IMR-90 (cell line): ENCODE measurements at places on chromosomes 1 and 21. TPM values are rescaled to one million over a fixed set of nuclear protein-coding genes. Genes with fewer than 3 reads are reported as not detected.

GRCh38 chr1:151145304-151146071, 943 bp downstream of the SEMA6C start:
- DNase-seq, result no peak

COQ8A gene
- 3.3 and 3.8 TPM in 2 replicates for total RNA-seq

DNA sequence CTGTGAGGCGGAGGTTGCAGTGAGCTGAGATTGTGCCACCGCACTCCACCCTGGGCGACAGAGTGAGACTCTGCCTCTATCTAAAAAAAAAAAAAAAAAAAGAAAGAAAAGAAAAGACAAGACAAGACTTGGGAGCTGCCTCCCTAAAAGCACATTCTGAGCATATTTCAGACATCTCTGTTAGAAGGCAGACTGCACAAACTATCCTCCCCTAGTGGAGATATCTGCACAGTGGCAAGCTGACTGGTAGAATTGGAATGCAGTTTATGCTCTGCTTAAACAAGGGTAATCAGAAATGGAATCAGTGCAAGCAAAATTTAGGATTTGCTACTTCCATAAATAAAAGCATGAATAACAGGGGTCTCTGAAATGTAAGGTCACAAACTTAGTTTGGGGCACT, 31.8 kb downstream of the GNG4 start:
- DNase-seq, result peak; percentile 77

DNA sequence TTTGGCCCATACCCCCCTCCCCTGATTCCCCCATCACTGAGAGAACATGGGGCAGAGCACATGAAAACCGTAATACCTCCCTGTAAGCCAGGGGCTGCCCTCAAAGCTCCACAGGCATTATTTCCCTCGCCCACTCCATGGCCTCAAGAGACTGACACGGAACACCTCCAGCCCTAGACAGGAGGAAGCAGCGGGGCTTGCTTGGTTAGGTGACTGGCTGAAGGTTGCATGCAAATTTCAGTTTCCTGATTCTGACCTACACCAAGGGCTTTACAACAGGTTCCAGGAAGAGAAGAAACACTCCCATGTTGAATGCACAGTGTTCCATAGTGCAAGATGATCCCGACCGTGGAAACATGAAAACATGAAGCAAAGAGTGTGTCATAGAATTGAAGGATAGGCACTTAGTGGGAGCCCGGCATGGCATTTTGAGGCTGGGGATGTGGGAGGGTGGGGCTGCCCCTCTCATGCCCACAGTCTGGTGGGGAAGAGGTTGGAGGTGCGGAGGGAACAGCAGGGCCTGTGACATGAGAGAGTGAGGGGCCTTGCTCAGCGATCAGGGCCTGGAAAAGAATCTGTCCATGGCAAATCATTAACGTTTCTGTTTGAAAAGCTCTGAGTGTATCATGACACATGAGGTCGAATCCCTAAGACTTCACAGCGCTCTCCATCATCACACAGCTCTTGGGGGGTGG, 33.5 kb downstream of the GPR137B start:
- DNase-seq, result no peak

- peak; percentile 67 for DNase-seq
These were observed 97.7 kb upstream of the IRF2BP2 start for GRCh38 chr1:234707641-234708040.

KCNE1 gene
- total RNA-seq, result 0.83 and 0.90 TPM in 2 replicates

DNA sequence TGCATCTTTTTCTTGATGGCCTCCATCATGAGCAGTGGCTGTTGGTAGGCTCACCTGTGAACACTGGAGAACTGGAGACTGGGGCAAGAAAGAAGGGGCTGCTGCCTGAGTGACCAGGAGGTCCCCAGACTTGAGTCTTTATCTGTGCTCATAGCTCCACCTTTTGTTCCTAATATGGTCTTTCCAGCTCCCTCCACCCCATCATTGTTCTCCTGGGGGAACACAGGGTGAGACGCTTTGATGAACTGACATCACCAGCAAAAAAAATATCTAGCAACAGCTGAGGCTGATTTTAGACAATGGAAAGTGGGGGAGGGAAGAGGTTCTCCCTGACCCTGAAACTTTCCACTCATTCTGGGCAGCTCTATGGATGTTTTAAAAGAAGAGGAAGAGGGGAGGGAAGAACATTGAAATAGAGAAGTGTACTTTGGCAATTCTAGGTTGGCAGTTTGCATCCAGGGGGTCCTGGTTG, at the start of gene TPM3:
TSS of gene TPM3 (minus strand) at position 111 of the 472 bp plus-strand sequence. CDS start at position 29, 82 bp downstream.
- no peak for DNase-seq

GRHL3 gene
- total RNA-seq, result not detected in 2 replicates

CR2 gene
- not detected in 2 replicates for total RNA-seq

DNA sequence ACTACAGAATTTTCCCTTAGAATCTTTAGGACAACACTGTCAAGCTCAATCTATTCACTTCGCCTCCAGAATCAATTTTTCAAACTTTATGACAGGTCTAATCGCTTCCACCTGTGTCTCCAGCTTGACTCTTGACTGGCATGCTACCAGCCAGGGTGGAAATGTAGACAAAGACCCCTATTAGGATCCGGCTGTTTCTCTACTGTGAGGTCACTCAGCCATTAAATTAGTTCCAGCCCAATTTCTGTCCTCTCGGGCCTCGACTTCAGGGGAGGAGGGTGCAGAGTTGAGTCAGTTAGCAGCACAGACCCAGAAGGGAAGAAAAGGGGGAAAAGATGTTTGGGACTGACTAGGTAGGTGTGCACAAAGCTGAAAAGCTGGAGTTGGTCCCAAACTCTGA, 78.5 kb downstream of the HLCS start:
- DNase-seq, result no peak

- DNase-seq, result peak; percentile 21
These were observed 79.5 kb downstream of the BEND5 start for GRCh38 chr1:48697066-48697707.

SMYD2 gene
- total RNA-seq, result 45.8 and 61.7 TPM in 2 replicates

GRCh38 chr1:34844252-34844634, 15.3 kb downstream of the SMIM12 start:
- no peak for DNase-seq

GRCh38 chr1:34028381-34029055, 136.5 kb downstream of the CSMD2 start:
- no peak for DNase-seq

- DNase-seq, result peak; percentile 62
These were observed 45.3 kb downstream of the ZSCAN20 start for GRCh38 chr1:33517596-33518250.

DNA sequence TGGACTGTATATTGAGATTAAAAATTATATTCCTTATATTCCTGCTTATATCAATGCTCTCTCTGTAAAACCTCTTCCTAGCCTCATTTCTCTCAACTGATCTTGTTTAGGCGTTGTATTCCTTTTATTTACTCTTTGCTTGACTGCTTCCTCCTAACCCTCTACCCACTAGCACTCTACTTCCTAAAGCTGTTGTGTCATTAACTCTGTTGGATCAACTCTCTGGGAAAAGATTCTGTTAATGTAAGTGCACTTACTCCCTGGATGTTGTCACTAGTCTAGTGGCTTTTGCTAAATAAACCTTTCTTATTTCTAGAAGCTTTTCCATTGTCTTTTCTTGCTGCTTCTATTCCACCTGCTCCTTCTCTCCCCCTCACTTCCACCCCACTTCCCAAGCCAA, 6.5 kb downstream of the SPATA46 start:
- DNase-seq, result no peak

DNA sequence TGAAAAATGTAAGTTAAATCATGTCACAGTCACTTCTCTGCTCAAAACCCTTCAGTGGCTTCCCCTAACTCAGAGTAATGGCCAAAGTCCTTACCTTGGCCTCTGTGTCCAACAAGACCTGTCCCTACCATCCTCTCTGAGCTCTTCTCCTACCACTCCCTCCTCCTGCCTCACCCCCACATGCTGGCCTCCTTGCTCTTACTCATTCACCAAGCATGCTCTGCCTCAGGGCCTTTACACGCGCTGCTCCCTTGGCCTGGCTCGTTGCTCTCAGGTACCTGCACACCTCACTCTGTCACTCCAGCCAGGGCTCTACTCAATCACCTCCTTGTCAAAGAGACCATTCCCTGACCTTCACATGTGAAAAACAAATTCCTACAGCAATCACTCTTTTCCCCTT, 54.2 kb downstream of the SEC16B start:
- DNase-seq, result no peak

GRCh38 chr1:109625601-109626560, 6.2 kb downstream of the AMPD2 start:
- DNase-seq, result no peak

LCE2C gene
- not detected in 2 replicates for total RNA-seq
